HS-27A (cell line): ENCODE measurements at places on chromosomes 2 and 18.

- DNase-seq, result peak; percentile 79
Measured at GRCh38 chr18:12308386-12309100, 502 bp downstream of the TUBB6 start.

DNA sequence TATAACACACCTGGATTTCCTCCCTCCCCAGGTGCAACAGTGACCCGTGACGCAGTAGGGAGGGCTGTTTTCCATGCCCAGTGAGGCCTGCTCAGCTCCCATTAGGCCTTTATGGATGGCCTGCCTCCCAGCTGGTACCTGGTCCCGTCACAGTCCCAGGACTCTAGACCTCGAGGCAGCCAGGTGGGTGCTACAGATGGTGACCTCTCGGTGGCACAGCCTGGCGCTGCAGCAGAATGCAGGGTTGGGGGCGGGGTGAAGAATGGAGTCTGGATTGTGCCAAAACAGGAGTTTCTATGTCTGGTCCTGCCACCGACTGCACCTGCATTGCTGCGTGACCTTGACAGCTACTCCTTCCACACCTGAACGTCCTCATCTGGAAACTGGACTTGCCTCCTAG is 18.0 kb upstream of the YWHAQ start:
- DNase-seq, result no peak

GRCh38 chr18:9535430-9535991 is 60.2 kb downstream of the RALBP1 start:
- no peak for DNase-seq

GRCh38 chr2:98902209-98903063 is 33.6 kb downstream of the CRACDL start:
- DNase-seq, result no peak

- DNase-seq, result no peak
Measured at GRCh38 chr2:59296279-59296678, 1055.2 kb upstream of the FANCL start.

DNA sequence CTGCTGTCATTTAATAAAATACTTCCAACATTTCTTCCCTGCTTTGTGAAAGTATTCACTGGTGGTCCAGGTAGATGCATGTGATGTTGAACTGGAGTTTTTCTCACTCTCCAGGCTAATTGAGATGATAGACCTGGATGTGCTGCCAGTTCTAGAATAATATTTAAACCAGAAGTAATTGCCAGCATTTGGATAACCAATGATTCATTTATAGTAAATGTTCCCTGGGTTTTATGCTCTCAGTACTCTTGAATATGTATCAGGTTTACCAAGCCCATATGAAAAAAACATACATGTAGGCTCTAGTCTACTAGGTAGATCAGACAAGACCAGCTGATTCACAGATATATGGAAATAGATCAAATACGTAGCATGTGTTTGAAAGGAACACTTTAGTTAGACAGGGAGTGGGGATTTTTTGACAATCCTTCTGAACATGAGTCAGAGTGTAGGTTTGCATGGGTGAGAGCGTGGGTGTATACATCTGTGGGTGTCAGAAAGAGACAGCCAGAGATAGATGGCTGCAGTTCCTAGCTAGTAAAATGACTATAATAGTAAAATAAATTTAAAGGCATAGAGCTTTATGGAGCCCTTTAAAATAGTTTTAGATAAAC is 115.1 kb downstream of the NAB1 start:
- DNase-seq, result no peak

GRCh38 chr2:48902521-48902920 is 147.0 kb upstream of the LHCGR start:
- DNase-seq, result no peak

DNA sequence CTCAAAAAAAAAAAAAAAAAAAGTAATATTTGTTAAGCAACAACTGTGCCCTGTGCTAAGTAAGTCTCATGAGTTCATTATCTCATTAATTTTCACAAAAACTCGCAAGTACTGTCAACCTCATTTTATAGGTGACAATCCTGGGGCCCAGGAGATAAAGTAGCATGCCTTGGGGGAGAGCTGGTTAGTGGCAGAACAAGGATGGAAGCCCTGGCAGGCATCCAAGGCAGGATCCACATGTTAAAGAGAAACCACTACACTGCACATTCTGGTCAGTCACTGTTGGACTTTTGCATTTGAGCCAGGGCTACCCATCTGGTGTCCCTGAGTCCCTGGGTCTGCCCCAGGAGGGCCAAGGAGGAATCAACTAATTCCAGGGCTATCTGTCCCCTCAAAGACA is 54.6 kb downstream of the ZFP36L2 start:
- no peak for DNase-seq

GRCh38 chr18:54684784-54685183 is 93.7 kb downstream of the DYNAP start:
- no peak for DNase-seq

GRCh38 chr18:34729264-34729663 is 19.2 kb downstream of the DTNA start:
- DNase-seq, result no peak

- no peak for DNase-seq
Measured at GRCh38 chr2:27711804-27712203, 48.1 kb downstream of the SLC4A1AP start.

DNA sequence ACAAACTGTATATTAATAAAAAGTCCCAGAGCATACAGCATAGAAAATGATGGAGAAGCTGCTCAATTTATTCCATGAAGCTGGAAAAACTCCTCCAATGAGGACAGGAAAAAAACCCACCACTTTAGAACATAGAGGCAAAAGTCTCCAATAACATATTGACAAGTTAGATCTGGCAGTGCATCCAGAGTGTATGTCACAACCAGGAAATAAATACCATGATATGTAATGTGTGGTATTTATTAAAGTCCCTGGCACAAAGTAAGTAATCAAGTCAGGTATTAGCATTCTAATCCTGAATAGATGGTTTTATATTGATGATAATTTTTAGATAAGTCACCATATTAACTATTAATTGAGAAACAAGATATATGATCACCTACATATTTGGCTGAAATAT is 427.3 kb upstream of the HS6ST1 start:
- DNase-seq, result no peak

DNA sequence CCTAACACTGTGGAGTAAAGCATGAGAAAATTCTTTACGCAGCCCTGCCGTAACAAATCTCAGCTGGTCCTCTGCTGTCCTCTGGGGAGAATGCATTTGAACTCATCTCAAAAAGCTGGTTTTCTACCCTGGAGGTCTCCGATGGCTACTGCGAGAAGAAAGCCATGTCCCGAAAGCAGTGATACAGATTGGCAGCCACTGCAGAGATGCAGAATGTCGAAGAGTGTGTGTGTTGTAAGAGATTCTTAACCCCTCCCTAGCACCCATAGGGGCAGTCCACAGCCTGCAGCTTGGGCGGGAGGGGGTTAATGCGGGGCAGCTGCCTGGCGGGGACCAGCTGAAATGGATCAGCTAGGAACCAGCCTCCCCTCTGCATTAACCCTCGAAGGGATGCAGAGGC is 235.9 kb downstream of the ZNF516 start:
- DNase-seq, result no peak

- no peak for DNase-seq
Measured at GRCh38 chr2:10019602-10020400, 23.5 kb upstream of the KLF11 start.

DNA sequence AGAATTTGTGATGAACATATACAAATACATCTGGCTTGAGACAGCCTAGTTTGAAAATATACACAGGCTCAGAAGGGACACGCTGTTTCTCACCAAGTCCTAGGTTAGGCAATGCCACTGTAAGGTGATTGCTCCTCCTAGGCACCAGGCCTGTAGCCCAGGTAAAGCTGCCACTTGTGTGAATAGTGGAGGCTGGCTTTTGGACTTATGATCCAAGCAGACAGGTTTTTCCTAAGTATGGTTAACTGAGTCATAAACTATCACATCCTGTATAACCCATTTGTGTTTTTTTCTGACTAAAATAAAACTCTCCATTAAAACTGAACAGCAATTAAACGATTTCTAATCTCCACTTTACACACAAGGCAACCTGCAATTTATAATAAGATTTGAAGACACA is 81.0 kb downstream of the SEMA4F start:
- no peak for DNase-seq

DNA sequence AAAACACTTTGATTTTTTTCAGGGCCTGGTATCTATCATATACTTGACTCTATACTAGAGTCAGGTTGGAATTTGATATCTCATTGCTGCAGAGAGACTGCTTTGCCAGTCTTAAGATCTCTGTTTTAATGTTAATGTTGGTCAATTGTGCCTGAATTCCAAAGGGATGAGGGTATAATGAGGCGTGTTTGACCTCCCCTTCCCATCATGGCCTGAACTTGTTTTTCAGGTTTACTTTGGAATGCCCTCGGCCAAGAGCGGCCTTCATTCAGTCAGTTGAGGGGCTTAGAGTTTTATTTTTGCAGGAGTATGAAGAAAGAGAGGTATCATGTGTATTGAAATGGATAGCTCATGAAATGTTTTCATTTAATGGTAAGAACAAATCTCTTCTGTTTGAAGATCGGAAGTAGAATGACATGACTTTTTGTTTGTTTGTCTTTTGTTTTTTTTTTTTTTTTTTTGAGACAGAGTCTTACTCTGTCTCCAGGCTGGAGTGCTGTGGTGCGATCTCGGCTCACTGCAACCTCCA is 119.0 kb downstream of the KIAA1328 start:
- DNase-seq, result no peak

- no peak for DNase-seq
Measured at GRCh38 chr18:48021273-48021914, 90.9 kb upstream of the SMAD2 start.
